ENCODE measurements at places on chromosomes 1 and 21. TPM values are rescaled to one million over a fixed set of nuclear protein-coding genes. Genes with fewer than 3 reads are reported as not detected.

DNA sequence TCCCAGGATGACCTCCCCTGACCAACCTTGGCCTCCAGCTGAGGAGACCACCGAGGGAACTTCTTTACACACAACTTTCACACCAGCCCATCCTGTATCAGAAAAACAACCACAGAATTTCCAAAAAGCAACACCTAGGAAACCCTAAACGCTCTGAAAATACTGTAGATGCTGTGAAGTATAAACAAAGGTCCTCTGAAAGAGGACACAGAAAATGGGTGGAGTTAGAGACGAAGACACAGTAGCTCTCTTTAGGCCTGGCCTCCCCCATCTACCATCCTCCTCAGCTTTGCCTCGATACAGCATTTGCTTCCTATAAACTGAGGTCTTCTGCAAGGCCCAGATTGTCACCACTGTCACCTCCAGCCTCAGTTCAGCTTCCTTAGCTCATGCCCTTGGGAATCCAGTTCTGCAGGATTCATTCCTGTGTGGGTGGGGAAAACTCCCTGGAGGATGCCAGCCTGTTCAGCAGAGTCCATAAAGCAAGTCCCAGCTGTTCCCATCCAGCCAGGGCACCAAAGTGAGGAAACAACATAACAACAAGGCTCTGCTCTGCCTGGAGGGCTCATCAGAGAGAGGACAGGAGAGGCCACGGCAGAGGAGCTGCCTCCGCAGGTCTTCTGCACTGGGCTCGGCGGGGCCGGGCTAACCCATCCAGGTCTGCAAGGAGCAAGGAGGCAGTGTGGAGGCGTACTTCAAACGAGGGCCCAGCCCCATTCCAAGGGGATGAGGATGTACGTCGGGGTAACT, 15.0 kb downstream of the PIK3C2B start:
- H3K4me3 ChIP-seq: no peak overlapping the region
- no peaks in the 10 kb centered on the region for H3K36me3 ChIP-seq
- no peaks in the 10 kb centered on the region for H3K27me3 ChIP-seq
- DNase-seq: no peak
- H3K27ac ChIP-seq: no peak overlapping the region
- H3K4me1 ChIP-seq: peaks cover 30% of the 10 kb centered on the region

GRCh38 chr1:172931340-172931739, 119.4 kb downstream of the TNFSF18 start:
- no peaks in the 10 kb centered on the region for H3K27me3 ChIP-seq
- H3K4me3 ChIP-seq: no peak overlapping the region
- no peaks in the 10 kb centered on the region for H3K36me3 ChIP-seq
- no peak for DNase-seq
- no peak overlapping the region for H3K27ac ChIP-seq

Gene SPRR5
- total RNA-seq: not detected

DNA sequence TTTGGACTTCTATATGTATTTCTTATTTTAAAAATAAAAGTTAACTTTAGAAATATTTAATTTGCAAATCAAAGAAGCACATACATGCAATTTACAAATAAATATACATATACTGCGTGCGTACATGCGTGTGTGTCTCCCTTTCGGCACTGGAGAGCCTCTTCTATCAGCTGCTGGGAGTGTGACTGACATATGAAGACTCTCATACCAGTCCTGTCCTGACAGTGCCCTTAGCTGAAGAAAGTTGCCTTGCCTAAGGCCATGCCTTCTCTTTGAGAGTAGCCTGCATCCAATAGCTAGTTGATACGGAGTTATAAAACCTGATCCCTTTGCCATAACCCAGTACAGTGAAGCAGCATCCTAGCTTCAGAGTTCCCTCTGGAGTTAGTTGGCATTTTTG, 282.4 kb upstream of the NEGR1 start:
- H3K27me3 ChIP-seq: no peaks in the 10 kb centered on the region
- DNase-seq: no peak
- H3K36me3 ChIP-seq: no peaks in the 10 kb centered on the region
- no peak overlapping the region for H3K4me3 ChIP-seq
- no peaks in the 10 kb centered on the region for H3K4me1 ChIP-seq

Gene TMEM269
- total RNA-seq: 0.22 TPM

GRCh38 chr1:196890668-196891067, 2.8 kb downstream of the CFHR4 start:
- H3K27ac ChIP-seq: no peak overlapping the region
- no peak for DNase-seq
- H3K36me3 ChIP-seq: no peaks in the 10 kb centered on the region
- no peaks in the 10 kb centered on the region for H3K4me1 ChIP-seq
